ENCODE measurements at places on chromosomes 6 and 20.

GRCh38 chr6:100185615-100186014 lies 191.6 kb upstream of the MCHR2 start:
- DNase-seq: no peak

DNA sequence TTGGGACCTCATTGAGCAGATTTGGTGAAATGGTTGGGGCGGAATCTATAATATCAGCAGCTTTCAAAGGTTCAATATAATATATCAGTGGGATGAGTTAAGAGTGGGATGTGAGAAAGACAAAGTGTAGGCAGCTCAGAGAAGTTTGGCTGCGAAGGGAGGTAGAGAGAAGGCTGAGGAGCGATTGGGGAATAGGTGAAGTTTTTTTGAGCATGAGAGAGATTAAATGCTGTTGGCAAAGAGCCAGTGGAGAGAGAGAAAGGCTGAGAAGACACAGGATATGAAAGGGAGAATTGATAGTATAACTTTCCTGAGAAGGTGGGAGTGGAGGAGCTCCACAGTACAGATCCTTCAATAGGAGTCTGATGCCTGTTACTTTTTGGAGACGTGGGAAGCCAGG lies 12.1 kb upstream of the SERINC3 start:
- no peak for DNase-seq

GRCh38 chr6:12886961-12887775 lies 170.6 kb downstream of the PHACTR1 start:
- no peak for DNase-seq

DNA sequence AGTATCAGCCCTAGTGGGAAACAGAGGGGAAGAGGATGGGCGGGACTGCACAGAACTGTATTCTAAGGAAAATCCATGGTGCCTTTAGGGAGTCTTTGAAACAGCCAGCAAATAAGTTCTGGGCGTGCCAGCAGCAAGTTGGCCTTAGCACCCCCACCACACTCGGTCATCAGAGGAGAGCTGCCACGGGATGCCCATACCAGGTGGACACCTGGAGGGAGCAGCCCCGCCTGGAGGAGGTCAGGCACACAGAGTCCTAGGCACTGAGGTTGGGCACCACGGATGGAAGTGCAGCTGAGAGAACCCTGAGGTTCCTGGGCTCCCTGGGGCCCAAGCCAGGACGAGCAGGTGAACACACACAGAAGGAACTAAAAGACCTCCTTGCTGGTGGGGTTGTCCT lies 180.8 kb upstream of the PROKR2 start:
- no peak for DNase-seq

GRCh38 chr6:56729719-56730118 lies 87.0 kb upstream of the DST start:
- DNase-seq: no peak

DNA sequence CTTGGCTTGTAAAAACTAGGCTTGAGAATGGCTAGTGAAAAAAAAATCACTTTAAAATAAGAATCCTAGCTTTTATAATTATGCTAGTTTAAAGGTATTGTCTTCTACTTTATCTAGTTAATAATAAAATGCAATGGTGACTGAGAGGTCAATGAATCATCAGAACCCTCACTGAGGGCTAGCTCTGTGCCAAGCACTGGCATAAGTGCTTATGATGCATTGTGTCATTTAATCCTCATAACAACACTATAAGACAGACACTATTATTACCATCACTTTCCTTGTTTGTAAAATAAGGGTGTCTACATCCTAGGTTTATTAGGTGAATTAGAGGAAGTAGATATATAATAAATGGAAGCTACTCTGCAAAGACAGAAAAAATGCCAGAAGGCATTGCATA lies 144.3 kb downstream of the F13A1 start:
- no peak for DNase-seq

- DNase-seq: no peak
These were observed 43.7 kb upstream of the HFE start for GRCh38 chr6:26043384-26044139.

- DNase-seq: peak; percentile 59
These were observed 780 bp upstream of the TAF4 start for GRCh38 chr20:62066339-62066982.

DNA sequence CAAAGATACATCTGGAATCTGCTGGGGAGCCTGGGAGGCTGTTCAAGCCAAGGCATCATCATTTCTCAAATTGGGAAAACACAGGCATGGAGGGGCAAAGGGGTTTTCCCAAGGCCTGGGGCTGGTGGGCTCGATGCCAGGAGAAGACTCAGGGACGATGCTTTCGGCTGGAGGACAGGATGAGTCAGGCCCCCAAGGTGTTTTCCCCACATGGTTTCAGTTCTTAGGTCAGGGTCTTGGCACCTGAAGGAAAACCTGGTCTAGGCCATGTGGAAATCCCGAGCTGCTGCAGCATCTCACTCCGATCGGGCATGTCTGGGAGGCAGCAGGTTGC lies 348.1 kb downstream of the CDC5L start:
- DNase-seq: no peak

GRCh38 chr6:16985513-16986284 lies 116.2 kb upstream of the STMND1 start:
- no peak for DNase-seq

DNA sequence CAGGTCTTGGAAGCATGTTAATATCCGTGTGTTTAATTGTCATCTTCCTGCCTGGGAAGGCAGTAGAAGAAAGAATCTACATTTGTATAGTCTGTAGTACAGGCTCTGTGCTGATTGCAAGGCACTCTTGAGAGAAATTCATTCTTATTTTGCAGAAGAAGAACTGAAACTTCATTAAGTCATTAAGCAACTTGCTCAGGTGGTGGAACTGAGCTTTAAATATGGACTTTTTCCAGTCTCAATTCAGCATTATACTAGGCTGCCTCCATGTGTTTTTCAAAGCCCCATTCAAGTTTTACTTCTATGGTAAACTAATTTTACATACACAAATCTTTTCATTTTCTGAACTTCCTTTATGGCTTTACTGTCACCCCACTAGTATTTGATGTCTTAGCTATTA lies 18.7 kb downstream of the ZNF451 start:
- peak; percentile 20 for DNase-seq

- no peak for DNase-seq
These were observed 344.0 kb downstream of the NKAIN2 start for GRCh38 chr6:124147621-124148020.

DNA sequence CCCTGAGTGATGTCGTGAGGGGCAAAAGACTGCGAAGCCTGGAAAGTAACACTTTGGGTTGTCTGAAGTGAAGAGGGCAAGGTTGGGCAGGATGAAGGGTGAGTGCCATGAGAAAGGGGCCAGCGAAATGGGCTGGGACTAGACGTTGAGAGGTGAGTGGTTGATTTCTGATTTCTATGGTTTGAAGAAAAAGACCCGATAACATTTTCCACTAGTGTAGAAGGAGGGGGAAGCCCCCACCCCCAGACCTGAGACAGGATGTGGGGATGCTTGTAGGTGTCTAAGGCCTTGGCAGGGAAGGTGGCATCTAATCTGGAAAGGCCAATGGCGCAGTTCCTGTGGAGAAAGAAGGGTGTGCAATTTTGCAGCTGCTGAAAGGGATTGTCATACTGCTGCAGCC lies 25.3 kb upstream of the KIF3B start:
- no peak for DNase-seq

- DNase-seq: no peak
These were observed 9.1 kb upstream of the ZBTB2 start for GRCh38 chr6:151400473-151400872.
